ENCODE measurements at places on chromosomes 16 and 17.

DNA sequence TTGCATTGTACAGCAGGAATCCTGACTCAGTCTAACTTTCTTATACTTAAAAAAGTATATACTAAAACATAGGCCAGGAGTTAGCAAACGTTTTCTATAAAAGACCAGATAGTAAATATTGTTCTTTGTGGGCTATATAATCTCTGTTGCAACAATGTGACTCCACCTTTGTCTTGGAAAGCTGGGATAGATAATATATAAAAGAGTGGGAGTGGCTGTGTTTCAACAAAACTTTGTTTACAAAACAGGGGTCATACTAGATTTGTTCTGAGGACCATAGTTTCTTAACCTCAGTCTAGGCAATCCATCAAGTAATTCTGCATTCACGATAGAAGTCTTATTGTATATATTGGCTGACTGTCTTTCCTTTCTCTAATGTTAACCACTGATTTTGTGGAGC, 9.0 kb upstream of the TBC1D3B start:
- no peak for DNase-seq

DNA sequence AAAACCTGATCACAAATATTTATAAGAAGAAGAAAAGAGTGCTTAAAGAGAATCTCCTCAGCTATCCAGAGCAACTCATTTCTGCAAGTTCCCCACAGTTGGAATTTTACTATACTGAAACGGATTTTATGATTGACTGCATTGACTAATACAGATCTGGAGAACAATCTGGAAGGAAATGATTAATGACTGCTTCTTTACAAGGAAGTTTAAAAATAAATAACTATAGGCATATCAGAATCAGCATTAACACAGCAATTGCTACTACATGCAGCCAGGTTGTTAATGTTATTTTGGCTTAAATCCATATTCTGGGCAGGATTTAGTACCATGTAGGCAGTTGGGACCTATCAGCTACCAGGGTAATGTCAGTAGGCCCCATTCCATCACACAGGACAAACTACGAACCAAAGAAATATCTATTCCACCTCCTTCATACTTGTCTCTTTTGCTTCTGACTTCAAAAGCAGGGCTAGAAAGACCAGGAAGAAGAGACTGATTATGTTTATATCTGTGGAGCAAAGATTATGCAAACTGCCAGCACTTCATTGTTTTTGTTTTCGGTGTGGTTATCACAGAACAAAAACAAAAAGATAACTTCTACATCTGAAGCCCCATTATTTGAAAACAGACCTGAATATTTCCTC, 3.9 kb downstream of the SKAP1 start:
- DNase-seq: peak; percentile 17

DNA sequence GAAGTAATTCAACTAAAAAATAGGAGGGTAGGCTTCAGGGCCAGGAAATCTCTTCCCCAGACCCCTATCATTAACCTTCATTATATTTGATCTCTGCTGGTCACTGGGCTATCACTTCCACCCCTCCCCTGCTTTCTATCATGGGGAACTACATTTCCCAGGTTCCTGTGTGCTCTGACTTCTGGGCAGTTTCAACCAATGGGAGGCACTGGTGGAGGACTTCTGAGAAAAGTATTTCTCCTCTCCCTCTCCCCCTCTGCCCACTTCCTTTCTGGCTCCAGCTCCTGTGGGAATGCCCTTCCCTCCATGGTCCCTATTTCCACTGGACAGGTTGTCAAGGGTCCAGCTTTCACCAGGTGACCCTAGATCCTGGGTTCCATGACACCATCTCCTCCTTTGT, 364.4 kb downstream of the C16orf95 start:
- no peak for DNase-seq

- DNase-seq: no peak
Observed at GRCh38 chr17:45948498-45948880, 50.6 kb upstream of the STH start.

GRCh38 chr16:75764154-75764768, 38.0 kb upstream of the CPHXL start:
- DNase-seq: peak; percentile 70

DNA sequence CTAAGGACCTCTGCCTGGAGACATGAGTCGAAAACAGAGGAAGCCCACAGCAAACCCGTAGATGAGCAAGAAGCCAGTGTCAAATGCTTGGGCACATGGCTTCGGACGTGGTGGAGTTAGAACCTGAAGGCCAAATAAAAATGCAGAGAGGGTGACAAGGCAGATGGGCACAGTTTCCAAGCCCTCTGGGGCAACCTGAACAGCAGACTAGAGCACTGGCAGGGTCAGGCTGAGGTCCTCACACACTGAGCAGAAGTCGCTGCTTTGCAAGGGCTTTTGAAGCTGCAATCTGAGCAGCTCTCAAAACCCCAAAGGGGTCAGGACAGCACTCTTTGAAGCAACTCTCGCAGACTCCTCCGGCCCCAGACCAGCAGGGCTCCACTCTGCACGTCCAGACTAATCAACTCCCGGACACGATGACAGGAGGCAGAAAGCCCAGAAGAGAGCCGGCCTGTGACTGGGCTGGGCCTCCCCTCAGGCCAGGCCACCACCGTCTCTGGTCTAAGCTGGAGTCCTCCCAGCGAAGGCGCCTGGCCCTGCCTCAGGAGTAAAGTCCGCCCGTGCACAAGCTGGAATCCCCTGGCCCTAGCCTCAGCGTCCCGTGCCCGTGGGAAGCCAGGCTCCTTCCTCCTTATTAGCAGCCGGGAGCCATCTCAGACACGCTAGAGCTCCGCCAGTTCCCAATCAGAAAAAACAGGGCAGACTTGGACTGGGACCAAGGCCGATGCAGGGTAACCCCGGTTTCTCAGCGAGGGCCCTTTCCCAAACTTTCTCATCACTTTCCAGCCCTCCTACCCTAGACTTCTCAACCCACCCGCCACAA, 924 bp downstream of the SMARCD2 start:
- peak; percentile 56 for DNase-seq

DNA sequence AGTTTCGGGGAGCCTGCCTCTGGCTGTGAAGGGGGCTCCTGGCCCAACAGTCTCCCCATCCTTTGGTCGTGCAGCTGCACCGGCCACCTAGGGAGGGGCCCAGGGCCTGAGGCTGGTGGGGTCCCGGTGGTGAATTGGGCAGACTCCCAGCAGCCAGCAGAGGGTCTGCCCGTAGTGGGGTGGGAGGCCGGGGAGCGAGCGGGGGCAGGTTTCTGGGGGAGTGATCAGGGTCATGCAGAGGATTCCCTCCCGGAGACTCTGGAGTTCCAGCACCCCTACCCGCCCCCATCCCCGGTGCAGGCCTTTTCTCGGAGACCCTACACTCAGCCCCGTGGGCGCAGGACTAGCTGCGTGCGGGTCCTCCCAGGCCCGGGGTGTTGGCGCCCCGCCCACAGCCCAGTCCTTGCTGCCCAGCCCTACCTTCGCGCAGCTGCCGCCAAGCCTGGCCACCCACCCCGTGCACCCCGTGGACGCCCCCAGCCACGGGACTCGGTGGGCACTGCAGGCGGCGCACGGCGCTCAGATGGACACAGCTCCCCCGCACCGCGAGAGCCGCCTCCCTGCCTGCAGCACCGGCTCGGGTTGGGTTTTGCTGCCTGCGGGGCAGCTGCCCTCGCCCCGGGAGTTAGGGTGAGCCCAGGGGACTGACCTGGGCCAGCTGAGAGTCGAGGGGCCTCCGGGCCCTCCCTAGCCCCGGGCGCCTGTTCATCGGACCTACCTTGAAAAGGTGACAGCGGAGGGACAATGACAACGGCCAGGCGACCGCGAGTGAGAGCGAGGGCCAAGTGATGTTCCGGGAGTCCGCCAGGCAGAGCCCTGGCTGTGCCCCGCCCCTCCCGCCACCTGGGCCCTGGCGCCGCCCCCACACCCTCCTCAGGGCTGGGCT, at the start of gene GNG13:
Gene GNG13, minus strand, starts transcription at position 787 of the 886 bp plus-strand sequence. CDS start 1,657 bp downstream, outside the sequence.
- no peak for DNase-seq
